Cardiac muscle cell (in vitro differentiated cells and primary cell): ENCODE measurements at places on chromosomes 7 and 10.

GRCh38 chr10:89846786-89847185 lies 145.4 kb downstream of the KIF20B start:
- DNase-seq: no peak

- DNase-seq: no peak
Observed at GRCh38 chr7:135447748-135448147, 62.2 kb downstream of the CNOT4 start.

DNA sequence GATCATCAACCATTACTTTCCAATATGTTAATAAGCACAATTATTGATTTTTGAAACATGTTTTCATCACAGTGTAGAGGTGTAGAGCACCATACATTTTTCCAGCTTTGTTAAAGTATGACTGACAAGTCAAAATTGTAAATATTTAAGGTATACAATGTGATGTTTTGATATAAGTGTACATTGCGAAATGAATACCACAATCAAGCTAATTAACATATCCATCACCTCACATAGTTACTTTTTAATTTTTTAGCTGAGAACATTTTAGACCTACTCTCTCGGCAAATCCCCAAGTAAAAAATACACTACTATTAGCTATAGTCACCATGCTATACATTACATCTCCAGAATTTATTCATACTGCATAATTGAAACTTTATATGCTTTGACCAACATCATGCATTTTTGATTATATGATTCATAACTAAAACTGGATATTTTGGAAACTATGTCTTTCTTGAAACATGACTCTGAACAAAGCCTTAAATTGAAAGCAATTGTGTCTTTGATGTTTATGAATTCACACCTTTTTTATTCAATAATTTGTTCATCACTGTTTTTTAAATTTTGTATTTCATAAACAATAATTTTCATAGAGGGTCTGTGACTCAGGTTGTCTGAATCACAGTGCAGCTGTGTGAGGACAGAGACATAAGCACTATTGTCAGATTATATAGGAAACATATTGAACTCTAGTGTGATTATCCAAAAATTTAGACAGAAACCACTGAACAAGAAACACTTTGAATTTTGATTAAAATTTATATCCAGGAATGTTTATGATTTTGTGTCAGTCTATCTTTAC lies 486.1 kb downstream of the SEMA3D start:
- DNase-seq: peak; percentile 6

DNA sequence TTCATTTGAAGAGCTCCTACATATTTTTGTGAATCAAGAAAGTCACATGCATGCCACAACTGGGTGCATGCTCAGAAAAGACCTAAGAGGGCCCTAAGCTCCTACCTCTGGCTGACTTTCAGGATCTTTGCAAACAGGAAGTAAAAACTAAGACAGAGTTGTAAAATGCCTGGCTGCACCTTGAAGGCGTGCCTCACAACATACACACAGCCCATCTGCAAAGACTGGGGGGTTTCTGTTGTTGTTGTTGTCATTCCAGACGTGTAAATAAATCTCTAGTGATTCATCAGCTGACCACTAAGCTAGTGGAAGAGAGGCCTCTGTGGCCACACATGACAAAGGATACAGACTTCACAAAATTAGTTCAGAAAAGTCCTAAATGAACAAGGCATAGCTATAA lies 31.8 kb downstream of the SMURF1 start:
- no peak for DNase-seq

DNA sequence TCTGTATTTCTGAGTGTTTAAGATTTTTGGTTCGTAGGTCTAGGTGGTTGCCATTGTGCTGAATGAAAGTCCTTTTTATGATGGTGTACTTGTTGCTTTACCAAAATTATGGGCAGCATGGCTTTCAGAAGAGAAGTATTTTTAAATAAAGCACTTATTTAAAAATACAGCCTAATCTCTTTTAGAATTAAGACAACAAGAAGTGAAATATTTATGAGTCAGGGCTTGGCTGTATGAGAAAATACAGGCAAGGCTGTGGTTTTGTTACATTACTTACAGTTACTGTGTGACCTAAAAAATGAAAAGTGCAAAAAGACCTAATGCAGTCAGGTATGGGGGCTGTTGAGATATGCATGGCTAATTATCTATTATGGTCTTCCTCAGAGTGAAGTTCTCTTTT lies 185.2 kb upstream of the PPP1R3A start:
- DNase-seq: no peak

- no peak for DNase-seq
Observed at GRCh38 chr7:39969431-39969830, 19.4 kb downstream of the CDK13 start.

DNA sequence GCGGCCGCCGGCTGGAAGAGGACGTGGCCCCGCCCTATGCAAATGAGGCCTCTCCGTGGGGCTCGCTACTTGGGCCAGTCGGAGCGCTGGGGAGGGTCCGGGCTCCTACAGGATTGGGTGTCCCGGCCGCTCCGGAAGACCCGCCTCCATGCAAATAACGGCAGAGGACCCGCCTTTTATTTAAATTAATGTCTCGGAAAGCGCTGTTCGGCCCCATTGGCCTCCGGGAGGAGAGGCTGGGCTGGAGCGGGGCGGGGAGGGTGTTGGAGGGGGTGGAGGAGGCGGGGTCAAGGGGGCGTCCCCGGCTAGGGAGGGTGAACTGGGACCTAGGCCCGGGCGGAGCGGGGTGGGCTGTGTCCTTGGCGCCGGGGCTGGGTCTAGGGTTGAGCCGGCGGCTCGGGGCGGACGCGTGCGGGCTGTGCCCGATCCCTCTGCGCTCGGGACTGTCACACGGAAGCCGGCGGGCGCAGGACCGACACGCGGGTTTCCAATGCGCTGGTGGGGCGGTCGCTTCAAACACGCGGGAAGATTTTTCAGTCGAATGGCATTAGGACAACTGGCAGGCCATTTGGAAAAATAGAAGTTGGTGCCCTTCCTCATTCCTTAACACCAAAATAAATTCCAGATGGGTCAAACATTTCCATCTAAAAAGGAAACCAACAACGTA lies 344 bp upstream of the POLM start:
- peak; percentile 100 for DNase-seq

GRCh38 chr10:58820386-58820785 lies 307.7 kb downstream of the BICC1 start:
- DNase-seq: no peak

DNA sequence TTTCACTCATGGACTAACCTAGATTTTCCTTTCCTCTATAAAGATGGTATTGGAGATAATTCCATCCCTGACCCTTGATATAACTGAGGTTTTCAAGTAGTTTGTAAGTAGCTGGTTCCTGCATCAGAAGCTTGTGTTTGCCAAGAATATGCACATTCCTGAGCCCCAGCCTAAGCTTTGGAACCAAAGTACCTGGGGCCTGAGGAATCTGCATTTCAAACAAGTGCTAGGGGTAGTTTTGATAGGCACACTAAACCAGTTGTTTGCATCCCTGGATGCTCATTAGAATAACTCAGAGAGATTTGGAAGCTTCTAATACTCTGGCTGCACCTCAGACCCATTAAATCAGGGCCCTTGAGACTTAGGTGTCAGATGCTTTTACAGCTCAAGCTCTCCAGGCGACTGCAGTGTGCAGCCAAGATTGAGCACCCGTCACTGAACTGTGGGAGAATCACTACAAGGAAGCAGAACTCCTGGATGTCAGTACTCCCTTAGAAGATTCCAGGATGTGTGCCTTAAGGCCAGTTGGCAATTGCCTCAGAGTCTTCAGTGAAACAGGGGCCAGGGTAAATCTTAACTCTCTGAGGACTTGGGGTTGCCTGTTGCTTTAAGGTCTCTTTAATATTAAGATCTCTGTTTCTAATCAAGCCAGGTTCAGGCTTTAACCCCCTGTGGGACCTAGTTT lies 565.0 kb downstream of the REEP3 start:
- DNase-seq: no peak

DNA sequence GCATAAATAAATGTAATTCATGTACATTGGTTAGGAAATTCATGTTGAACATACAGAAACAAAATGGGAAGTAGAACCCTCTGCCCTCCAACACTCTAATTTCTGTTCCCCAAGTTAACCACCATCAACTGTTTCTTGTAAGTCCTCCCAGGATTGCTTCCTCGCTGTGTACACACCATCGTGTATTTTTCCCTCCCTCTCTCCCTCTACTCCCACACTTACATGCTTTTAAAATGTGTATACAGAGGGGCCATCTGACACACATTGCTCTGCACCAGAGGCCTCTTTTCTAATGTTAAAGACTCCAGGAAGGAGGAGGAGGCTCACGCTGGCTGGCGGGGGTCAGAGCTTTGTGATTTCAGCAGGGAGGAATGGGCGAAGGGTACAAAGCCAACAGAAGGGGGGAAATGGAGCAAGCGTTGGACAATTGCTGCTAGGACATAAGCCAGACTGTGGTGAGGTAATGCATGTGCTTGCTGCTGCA lies 1.9 kb upstream of the EPHA1 start:
- DNase-seq: no peak

DNA sequence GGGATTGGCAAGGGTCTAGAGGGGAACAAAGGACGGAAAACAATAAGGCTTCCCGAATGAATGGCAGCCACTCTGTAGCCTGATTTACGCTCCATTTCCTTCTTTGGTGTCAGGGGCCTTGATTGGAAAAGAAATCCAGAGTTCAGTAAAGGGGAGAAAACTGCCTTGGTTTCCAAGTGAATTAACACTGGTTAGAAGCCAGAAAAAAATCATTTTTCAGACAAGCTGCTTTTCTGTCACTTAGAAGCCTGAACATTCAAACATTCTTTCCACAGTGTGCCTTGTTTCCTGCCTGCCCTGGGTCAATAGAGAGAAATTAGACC lies 283 bp upstream of the TRDMT1 start:
- no peak for DNase-seq

DNA sequence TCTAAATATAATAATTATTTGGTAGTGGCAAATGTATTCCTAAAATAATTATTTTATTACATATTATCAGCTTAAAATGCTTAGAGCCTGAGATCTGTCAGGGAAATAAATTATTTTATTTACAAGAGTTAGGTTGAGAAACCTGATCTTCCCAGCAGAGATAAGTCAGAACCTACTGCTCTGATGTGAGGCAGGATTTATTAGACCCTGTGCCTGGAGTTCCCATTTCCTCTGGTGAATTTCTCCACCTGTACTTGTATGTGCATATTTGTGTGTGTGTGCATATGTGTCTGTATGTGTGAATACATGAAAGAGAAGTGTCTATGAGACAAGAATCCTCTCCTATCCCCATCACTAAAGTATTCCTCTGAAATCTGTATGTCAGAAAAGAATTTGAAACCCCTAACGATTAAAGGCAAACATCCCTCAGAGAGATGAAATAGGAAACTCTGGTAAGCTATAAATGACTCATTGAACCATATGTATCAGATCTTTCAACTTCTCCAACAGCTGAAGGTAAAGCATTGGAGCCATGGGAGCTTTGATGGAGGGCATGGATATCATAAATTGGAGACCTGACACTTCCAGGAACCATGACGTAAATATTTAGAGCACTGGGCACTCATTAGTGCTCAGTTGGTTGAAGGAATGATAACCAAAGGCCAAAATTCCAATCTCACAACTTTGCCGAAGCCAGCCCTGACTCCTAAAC lies 190.9 kb downstream of the XPNPEP1 start:
- no peak for DNase-seq

GRCh38 chr7:96538632-96539031 lies 171.0 kb downstream of the SEM1 start:
- no peak for DNase-seq

DNA sequence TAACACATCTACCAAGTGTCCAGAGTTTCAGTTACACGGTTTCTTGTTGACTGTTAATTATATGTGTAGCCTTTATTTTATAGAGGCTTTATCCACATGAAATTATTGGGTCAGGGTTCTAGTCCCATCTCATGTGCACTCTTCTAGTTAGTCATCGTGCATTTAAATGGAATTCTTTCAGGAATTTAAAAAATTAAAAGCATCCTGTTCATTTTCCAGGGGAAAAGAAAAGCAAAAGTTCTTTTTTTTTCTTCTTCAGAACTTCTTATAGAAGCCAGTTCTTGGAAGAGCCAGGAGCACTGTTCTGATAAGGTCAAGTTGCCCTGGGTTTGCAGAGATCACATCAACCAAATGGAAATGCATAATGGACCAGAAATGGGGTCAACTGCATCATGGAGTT lies 324.7 kb downstream of the INHBA start:
- no peak for DNase-seq

DNA sequence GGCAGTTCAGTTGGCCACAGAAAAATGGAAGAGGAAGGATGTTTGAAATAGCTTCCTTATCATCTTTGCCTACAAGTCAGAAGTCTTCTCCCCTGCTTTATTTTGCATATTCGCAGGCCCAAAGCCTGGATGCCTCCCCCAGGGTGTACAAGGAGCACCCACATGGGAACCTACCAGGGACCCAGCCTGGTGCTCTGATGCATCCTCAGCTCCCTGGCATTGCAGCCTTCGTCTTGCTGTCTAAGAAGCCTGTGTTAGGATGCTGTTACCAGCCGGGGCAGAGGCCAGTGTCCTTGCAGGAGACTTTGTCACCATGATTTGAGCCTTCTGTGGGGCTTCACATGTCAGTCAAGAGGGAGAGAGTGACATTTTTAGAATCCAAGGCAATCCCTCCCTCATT lies 27.0 kb upstream of the GPR26 start:
- DNase-seq: no peak

DNA sequence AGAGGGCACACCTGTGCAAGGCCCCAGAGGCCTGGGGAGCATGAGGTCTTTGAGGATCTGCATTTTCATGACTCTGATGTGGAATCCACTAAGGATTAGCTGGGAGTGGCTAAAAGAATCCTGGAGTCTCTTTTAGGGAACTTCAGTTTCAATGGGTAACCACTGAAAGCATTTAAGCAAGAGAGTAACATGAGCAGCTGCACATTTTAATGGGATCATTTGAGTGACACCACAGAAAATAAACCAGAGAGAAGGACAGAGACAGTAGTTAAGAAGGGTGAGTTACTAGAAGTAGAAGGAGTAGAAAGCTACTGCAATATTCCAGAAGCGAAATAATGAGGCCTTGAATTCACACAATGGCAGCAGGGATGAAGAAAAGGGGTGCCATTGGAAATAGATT lies 5.2 kb downstream of the GOT1 start:
- DNase-seq: no peak

- no peak for DNase-seq
Observed at GRCh38 chr7:47346377-47346914, 235.5 kb downstream of the TNS3 start.

GRCh38 chr10:71368643-71369042 lies 28.1 kb upstream of the CDH23 start:
- DNase-seq: no peak

GRCh38 chr10:92407305-92408016 lies 116.5 kb downstream of the MARCHF5 start:
- DNase-seq: peak; percentile 10

GRCh38 chr10:58994226-58995057 lies 182.0 kb upstream of the PHYHIPL start:
- no peak for DNase-seq

DNA sequence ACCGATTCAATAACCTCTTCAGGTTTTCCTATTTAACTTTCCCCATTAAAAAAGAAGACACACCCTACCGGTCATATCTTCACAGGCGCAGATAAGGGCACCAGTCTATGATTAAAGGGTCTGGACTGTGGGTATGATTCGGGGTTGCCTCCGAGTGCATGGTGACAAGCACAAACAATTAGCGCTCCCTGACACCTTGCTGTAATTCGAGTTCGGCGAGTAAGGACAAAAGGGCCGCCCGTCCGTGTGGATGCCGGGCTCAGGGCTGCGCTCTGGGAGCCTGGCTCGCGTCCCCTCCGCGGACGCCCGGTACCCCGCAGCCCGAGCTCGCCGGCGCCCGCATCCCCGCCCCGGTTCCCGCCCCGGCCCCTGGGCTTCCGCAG lies 111.9 kb upstream of the RHEB start:
- DNase-seq: peak; percentile 36
